NB4 (cell line): ENCODE measurements at places on chromosomes 1 and 21.
A peak's percentile ranks its signal among the peaks of the same experiment; 100 is the strongest.

- DNase-seq, result no peak
These were observed 15.5 kb downstream of the CHI3L2 start for GRCh38 chr1:111242805-111243523.

- peak; percentile 79 for DNase-seq
These were observed 121.9 kb downstream of the LRRC40 start for GRCh38 chr1:70083519-70083918.

GRCh38 chr21:18114810-18115209, 129.8 kb upstream of the CHODL start:
- no peak for DNase-seq

GRCh38 chr1:102535829-102536505, 539.2 kb upstream of the OLFM3 start:
- DNase-seq, result no peak

- DNase-seq, result no peak
These were observed 837 bp downstream of the UBASH3A start for GRCh38 chr21:42404539-42404938.

DNA sequence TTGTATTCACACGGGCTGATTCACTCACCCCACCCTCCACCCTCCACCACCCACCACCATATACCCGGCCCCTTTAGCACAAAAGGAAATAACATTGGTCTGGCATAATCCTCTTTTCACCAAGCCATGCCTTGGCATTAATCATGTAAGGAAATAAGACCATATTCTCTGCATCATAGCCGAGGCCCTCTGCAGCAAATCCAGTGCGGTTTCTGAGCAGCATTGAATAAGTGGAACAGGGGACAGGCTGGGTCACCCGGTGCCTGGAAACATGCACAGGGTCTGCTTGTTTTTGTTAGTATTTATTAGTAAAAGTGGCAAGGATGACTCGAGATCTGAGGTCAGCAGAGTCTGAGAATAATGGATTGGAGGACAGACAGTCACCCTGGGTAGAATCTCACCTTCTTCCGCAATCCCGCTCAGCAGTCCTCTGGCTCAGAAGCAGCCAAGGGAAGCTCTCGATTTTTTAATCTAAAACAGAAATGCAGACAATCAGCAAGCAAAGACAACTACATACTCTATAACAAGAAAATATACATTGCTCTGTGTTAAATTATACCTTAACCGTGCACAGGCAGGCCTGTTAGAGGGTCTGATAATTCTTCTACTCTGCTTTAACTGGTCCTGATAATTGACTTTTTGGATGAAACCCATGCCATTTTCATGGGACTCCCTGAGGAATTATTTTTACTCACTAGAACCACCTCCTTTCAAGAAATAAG, 52.4 kb upstream of the CDC42BPA start:
- DNase-seq, result no peak

- DNase-seq, result peak; percentile 55
These were observed 316.9 kb upstream of the ADGRL4 start for GRCh38 chr1:79323239-79324025.

DNA sequence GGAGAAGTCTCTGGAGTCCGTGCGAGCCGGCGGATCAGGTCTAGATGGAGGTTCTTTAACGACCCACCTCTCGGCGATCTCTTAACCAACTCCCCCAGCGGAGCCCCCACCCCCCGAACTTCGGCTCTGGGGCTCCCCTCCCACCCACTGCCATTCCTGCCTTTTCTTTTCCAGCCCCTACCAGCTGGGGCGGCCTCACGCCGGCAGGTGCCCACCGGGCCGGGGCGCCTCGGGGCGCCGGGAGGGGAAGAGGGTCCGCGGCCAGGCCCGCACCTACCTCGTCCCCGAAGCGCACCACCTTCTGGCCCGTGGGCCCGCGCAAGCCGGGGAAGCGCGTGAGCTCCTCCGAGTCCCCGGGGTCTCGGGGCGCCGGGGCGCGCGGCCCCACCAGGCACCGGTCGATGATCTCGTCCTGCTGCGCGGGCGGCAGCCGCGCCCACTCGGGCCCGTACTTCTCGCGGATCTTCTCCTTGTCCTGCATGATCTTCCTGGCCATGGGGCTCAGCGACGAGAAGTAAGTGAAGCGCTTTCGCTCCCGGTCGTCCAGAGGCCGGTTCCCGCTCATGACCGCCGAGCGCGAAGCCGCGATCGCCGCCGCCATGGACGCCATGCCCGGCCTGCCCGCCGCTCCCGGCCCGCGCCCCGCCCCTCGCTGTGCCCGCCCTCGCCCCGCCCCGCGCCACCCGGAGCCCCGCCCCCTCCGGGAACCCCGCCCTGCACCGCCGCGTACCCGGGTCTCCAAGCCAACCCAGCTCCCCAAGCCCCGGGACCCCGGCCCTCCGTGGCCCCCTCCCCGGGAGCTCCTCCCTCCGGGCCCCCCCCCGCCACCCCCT, at the start of gene C1orf198:
C1orf198 (minus strand) TSS at position 619 of the 833 bp plus-strand sequence; CDS start at position 610, 9 bp downstream.
- peak; percentile 61 for DNase-seq

DNA sequence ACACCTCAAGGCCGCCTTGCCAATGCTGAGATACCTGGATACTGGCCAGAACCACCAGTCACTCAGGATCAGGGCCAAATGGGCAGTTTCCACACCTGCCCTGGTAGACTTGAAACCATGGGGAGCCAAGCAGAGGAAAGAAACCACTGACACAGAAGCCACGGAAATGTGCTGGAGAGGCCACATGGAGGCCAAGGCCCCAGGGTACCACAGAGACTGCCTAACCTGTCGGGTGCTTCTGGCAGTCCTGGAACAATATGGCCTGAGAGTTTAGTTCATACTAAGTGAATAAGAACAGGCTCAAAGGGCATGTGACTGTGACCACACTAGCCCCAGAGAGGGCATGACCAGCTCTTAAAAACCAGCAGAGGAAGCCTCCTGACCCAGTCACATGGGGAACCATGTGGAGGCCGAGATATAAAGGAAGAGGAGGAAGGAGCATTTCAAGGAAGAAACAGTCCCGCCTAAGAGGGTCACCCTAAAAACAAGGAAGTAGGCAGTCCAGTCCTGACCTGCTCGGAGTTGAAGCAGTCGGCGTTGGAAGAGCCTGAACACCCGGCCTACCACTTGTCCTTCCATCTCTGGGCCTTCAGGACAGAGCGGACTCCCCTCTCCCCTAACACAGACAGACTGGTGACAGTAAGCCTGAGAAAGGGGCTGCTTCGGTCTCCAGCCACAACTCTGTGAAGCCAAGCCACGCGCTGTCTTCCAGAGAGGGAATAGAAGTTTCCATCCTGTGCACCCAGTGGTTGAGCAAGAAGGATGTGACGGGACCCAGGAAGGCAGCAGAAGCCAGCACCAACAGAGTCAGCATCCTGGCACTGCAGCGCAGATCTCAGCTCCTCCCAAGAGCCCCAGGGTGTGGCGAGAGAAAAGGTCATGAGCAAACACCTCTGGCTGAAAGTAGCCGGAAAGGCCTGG, at the start of gene DENND2D:
DENND2D (minus strand) TSS at position 766 of the 921 bp plus-strand sequence; CDS start at position 579, 187 bp downstream.
- DNase-seq, result peak; percentile 51

DNA sequence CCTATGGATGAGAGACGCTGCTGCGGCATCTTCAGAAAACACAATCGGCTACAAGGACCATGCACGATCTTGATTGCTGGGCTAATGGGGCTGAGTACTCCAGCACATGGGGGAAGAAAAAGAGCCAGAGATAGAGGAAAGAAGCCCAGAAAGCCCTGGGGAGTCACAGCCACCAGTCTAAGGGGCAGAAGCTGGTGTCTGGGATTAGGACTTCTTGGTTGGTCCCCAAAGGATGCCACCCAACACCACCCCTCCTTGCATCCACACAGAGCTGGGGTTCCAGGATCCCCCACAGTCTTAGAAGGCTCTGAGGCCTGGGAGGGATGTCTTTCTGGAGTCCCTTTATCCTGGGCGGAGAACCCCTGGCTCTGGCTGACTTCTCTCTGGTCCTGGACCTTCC, 98.4 kb upstream of the TARDBP start:
- DNase-seq, result no peak

- DNase-seq, result no peak
These were observed 223.5 kb downstream of the KIF26B start for GRCh38 chr1:245378311-245378722.

GRCh38 chr1:208192995-208193394, 51.2 kb downstream of the PLXNA2 start:
- DNase-seq, result no peak

- no peak for DNase-seq
These were observed 33.0 kb upstream of the B3GALT2 start for GRCh38 chr1:193219391-193219790.

GRCh38 chr1:89199525-89200031, 836 bp upstream of the GBP4 start:
- DNase-seq, result no peak

DNA sequence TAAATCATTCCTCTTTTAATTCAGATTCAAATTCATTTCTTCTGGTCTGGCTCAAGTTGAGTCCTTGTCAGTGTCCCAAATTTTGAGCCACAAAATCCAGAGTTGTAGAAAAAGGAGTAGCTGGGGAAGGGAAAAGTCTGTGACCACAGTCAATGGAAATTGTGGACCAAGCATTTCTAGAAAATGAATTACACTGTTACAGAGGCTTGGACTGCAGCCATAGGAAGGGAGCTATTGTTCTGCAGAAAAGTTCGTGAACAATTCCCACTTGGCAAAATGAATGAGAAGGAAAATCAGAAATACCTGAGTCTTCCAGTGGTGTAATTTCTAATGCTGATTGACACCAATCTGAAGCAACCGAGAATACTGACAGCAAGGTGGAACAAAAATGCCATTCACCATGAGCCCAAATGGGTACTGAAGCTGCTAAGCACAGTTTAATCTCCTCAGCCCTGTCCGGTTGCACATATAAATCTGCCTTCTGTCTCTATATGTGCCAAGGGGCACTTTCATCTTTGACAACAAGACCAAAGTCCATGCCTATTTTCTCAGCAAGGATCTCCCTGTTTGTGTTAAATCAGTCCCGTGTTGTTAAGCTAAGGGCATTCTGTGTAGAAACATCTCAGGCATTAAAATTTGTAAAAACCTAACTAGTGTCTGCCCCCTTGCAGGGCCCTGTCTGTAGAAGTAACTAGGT, 51.3 kb downstream of the TEX35 start:
- DNase-seq, result no peak

- no peak for DNase-seq
These were observed 6.6 kb downstream of the KPNA6 start for GRCh38 chr1:32114420-32114819.

GRCh38 chr1:40059338-40059959, 18.9 kb downstream of the CAP1 start:
- DNase-seq, result peak; percentile 81

- DNase-seq, result no peak
These were observed 93.7 kb upstream of the ARHGEF16 start for GRCh38 chr1:3360646-3361257.

GRCh38 chr1:207890136-207890738, 20.7 kb downstream of the CD34 start:
- DNase-seq, result peak; percentile 68

DNA sequence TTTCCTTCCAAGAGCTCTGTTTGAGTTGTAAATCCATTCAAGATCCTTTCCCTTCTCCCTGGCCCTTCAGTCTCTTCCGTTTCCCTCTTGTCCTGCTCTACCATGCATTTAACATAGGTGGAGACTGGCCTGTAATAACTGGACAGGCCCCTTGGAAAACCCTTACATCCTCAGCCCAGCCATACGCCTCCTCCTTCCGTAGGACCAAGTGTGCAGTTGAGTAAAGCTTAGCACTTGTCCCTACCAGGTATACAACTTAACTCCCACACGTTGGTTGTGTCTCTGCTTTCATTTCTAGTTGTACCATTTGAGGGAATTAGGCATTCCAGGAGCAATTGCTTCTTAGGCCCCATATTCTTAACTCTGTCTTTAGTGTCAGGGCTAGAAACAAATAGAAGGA, 6.4 kb downstream of the MAN1C1 start:
- DNase-seq, result no peak

- DNase-seq, result no peak
These were observed 708.1 kb downstream of the MRPL39 start for GRCh38 chr21:24899138-24899537.

- no peak for DNase-seq
These were observed 53.2 kb downstream of the VWA5B1 start for GRCh38 chr1:20343938-20344302.

- no peak for DNase-seq
These were observed 35.4 kb downstream of the CHRM3 start for GRCh38 chr1:239421811-239422210.

DNA sequence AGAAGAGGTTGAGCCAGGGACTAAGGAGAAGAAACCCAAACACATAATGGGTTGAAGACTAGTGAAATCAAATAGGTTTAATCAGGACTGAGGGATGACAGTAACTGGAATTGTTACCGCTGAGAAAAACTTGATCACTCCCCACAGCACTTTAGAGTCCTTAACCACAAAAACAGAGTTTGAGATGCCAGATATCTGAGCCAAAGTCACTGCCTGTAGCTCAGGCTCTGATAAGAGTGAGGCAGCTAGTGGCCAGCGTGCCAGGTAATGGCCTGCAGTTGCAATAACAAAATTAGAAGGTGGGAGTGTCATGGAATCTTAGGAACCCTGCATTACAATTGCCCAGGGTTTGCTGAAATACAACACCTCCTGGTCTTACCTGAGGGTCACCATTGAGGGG, 48.0 kb downstream of the PRKAB2 start:
- no peak for DNase-seq

DNA sequence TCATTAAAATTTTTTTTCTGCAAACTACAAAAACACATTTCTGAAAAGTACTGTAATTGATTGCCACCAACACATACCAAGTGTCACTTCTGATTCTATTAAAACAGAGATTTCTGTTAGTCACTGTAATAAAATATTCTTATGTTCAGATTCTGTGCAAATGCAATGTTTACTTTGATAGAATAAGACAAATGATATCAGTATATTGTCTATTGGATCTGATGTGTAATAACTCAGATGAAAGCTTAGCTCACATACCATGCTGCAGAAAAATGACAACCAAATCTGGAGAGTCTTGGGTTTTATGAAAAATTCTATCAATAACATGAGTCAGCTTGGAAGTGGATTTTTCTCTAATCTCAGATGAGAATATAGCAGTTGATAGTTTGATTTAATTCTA, 963.8 kb upstream of the B3GALT2 start:
- DNase-seq, result no peak

- DNase-seq, result no peak
These were observed 1568.3 kb downstream of the AMY1C start for GRCh38 chr1:105317976-105318375.

- no peak for DNase-seq
These were observed 7.5 kb downstream of the KNCN start for GRCh38 chr1:46543761-46544560.

DNA sequence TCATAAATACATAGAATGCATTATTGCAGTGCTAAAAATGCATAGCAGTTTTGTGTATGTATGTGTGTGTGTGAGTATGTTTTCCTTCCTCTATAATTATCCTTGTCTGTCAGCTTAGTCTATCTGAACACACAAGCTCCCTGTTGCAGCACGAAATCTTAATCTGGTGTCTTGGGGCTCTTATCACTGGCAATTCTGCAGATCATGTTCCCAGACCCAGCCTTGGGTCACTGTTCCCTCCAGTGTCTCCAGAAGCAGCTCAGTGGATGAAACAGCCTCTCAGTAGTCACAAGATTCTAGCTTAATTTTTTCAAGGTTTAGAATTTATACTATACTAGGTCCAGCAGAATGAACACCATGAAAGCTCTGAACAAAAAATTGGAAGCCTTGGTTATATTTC, 777.9 kb downstream of the MRPL39 start:
- DNase-seq, result no peak
